ENCODE measurements at places on chromosomes 6 and 20. TPM values are rescaled to one million over a fixed set of nuclear protein-coding genes. Genes with fewer than 3 reads are reported as not detected.

The MOG gene
- total RNA-seq = 0.69 TPM

The SIRPB2 gene
- 13.3 TPM for total RNA-seq

The MLIP gene
- total RNA-seq = 3.6 TPM

The LAMA5 gene
- 131 TPM for total RNA-seq

The MPC1 gene
- total RNA-seq = 66.3 TPM

The OPRM1 gene
- total RNA-seq = not detected

The ACAT2 gene
- 11.0 TPM for total RNA-seq

The HLA-DMA gene
- total RNA-seq = 16.1 TPM

The MMS22L gene
- total RNA-seq = 9.2 TPM

The SNAP25 gene
- 0.62 TPM for total RNA-seq

The MARCKS gene
- total RNA-seq = 69.2 TPM

The METTL24 gene
- 12.0 TPM for total RNA-seq

The ZSCAN23 gene
- 2.0 TPM for total RNA-seq

The C20orf202 gene
- 0.29 TPM for total RNA-seq

The DZANK1 gene
- 1.9 TPM for total RNA-seq

The FHL5 gene
- total RNA-seq = 37.9 TPM

The THBS2 gene
- total RNA-seq = 358 TPM
